Umbilical cord (tissue), 2 donors: ENCODE measurements at places on chromosomes 1 and 21. TPM values are rescaled to one million over a fixed set of nuclear protein-coding genes. Genes with fewer than 3 reads are reported as not detected.

- no peak for DNase-seq
Observed at GRCh38 chr1:117562581-117563491, 43.0 kb upstream of the TENT5C start.

CFHR1 gene
- total RNA-seq: 5.5 TPM

GRCh38 chr1:179089827-179090482 lies 8.1 kb downstream of the TOR3A start:
- DNase-seq: no peak

- peak; percentile 91 for DNase-seq
Observed at GRCh38 chr1:20223551-20224419, 37.5 kb upstream of the PLA2G2C start.

GRCh38 chr1:208520438-208521099 lies 276.4 kb upstream of the PLXNA2 start:
- DNase-seq: no peak

- no peak for DNase-seq
Observed at GRCh38 chr1:27690183-27690582, 18.2 kb upstream of the IFI6 start.

SPRR2F gene
- not detected for total RNA-seq

KCNJ9 gene
- total RNA-seq: not detected

DNA sequence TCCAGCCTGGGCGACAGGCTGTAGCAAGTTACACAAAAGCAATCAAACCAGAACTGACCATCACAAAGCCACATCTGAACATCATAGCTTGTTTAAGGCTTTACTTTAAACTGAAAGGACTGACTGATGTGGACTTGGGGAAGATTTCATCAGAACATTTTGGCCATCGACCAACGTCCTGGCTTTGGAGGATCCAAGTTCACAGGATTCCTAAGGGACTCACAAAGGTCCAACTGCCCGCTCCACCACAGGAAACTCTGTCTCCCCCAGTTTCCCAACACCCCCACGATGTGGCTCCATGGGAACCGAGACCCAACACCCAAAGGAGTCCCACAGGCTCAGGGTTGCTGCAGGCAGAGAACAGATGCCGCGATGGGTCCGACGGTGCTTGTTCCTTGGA lies 9.3 kb downstream of the SSU72 start:
- no peak for DNase-seq

ATP1A4 gene
- 0.96 TPM for total RNA-seq

S100A9 gene
- total RNA-seq: 224 TPM

ZMYND12 gene
- total RNA-seq: not detected

DNA sequence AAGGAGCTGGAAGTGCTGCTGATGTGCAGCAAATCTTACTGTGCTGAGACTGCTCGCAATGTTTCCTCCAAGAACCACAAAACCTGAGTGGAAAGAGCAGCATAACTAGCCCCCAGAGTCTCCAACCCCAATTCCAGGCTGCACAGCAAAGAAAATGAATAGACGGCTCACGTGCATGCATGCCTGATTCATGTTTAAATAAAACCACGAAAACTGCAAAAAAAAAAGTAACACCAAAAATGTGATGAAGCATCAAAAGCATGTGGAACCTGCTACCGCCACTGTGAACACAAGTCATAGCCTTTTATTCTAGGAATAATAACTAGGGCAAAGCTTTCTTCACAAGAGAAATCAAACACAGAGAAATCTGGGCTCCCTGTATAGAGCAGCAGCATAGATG lies 9.6 kb upstream of the TRNP1 start:
- no peak for DNase-seq

TCHHL1 gene
- 6.5 TPM for total RNA-seq

DNA sequence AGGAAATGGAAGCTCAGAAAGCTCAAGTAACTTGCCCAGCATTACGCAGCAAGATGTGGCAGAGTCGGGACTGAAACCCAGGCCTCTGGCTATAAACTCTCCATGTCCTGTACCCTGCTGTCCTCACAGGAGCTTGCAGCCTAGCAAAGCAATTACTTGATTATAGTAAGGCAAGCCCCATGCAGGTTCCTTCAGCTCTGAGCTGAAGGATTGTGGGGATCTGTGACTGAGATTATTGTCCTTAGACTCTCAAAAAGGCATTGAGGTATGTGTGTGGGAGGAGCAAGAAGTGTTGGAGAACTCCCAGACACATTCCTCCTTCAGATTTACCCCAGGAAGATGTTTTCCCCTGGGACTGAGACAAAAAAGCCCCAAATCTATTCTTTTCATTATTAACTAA lies 124.0 kb upstream of the SPATA6 start:
- peak; percentile 61 for DNase-seq

CFAP45 gene
- 13.2 TPM for total RNA-seq

GRCh38 chr21:40759061-40759460 lies 87.9 kb downstream of the DSCAM start:
- no peak for DNase-seq

UMODL1 gene
- total RNA-seq: 0.48 TPM

- DNase-seq: peak; percentile 32
Observed at GRCh38 chr1:85865213-85865612, 157.0 kb upstream of the ZNHIT6 start.

CD5L gene
- total RNA-seq: not detected

- DNase-seq: no peak
Observed at GRCh38 chr1:37609002-37609401, 13.3 kb upstream of the GNL2 start.

- DNase-seq: no peak
Observed at GRCh38 chr1:184743062-184743756, 11.4 kb downstream of the EDEM3 start.

DNA sequence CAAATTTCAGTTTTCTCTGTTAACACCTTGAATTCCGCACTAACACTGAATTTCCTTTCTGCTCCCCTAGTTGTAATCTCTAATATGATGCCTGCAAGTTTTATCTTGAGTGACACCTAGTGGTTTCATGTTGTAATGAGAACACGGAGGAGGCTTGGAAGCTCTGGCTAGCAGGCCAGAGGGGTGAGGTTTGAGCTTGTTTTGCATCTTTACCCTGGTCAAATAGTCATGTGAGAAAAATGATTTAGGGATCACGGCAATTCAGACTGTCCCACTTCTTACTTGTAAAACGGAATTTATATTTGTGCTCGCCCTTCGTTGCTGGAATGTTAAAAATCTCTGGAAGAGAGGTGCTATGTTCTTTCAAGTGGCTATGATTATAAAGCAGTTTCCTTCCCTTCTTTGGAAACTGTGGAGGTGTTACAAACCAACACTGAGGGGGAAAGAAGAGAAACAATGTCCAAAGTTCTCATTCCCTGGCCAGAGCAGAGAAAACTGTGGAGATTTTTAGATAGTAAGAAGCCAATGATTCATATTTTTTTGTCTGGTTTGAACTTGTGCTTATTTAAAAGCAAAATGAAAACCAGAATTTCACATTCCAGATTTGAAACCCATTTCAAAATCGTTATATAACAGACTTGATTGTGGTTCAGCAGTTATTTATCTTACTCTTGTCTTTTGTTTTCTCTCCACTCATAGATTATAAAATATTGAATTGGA lies 5.3 kb upstream of the MROH9 start:
- peak; percentile 60 for DNase-seq

DNA sequence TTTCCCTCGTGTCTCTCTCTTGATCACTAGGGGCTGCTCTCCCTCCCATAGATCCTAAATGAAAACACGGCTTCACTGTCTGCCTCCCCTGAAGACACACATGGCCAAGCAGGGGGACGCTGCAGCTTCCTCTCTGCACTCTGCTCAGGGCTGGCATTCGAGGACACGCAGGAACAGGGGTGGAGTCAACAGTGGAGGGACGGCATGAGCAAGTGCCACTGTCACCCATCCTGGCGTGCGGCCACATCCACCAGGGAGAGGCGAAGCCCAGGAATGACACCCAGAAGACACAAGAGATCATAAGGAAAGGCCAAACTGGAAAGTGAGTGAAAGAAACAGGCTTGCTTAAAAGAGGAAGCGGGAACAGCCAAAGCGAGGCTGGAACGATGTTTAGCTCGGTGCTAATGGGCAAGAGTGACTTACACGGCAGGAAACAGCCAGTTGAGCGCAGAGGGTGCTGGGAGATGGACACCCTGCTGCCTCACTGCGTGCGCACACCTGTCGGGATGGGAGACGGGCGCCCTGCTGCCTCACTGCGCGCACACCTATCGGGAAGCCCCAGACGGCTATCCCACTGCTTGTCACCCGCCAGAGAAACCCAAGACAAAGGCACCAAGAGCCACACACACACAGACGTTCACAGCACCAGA lies 13.6 kb upstream of the C1QTNF12 start:
- no peak for DNase-seq

DNA sequence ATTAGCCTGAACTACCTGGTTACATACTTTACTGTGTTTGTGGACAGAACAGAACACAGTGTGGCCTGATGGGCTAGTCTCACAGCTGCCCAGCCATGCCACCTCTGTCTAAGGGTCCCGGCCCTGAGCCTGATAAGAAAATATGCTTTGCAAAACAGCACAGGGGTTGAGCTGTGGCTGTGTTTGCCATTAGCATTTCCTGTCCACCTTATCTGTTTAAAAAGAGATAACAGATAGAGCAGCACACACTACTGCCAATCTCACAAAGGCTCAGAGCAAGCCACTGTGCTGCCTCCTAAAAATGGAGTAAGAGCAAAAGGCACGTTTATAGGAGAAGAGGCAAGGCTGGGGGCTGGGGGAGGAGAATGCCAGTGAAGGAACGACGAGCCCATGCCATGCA lies 95.0 kb downstream of the SUSD4 start:
- DNase-seq: no peak

DNA sequence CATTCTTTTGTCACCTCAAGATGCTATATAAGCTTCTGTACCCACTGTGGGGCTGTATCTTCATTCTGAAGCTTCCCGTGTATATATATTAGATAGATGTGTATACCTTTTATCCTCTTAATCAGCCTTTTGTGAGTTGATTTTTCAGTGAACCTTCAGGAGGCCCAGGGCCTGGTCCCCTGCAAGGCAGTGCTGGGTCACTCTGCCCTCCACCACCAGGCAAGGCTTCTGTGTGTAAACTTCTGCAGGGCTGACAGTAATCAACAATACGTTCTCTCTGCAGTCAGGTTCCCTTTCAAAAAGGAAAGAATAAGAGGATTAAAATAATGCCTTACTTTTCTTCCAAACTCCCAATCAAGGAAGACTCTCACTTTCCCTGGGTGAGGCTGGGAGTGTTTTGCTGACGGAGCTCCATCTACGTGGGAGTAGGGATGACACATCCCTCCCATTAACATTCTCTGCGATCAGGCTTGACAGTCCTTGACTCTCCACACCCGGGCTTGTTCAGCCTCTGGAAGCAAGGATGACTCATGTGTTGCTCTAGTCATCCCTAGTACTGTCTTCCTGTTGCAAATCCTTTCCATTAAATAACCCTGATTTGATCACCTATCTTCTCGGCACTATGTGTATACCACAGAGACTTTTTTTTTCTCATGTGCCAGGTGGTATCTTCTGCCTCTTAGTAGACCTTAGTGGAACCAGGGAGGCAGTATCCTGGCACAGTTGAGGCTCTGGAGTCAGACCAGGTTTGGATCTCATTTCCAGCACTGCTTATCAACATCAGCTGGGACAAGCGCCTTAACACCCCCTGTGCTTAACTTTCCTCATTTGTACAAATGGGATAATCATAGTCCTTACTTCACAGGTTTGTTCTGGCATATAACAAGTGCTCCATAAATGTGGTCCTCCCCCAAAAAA lies 70.3 kb upstream of the KCNK1 start:
- DNase-seq: peak; percentile 86

DNA sequence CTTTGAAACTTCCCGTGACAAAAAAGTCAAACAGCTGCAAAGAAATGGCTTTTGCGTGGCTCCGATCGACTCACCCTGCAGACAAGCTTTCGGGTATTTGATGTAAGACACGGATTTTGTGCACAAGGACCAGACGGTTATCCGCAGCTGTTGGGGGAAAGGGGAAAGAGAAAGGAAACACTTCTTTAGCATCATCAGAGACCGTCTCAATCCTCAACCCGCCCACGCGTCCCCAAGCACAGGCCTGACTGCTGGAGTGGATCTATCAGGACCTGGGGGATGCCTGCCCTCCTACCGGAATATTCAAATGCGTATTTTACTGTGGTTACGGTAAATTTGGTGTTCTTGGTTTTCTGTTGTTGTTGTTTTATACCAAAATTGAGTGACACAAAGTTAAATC lies 11.2 kb downstream of the WRAP73 start:
- DNase-seq: no peak

KRTAP19-1 gene
- not detected for total RNA-seq

APCS gene
- 3.9 TPM for total RNA-seq

DNA sequence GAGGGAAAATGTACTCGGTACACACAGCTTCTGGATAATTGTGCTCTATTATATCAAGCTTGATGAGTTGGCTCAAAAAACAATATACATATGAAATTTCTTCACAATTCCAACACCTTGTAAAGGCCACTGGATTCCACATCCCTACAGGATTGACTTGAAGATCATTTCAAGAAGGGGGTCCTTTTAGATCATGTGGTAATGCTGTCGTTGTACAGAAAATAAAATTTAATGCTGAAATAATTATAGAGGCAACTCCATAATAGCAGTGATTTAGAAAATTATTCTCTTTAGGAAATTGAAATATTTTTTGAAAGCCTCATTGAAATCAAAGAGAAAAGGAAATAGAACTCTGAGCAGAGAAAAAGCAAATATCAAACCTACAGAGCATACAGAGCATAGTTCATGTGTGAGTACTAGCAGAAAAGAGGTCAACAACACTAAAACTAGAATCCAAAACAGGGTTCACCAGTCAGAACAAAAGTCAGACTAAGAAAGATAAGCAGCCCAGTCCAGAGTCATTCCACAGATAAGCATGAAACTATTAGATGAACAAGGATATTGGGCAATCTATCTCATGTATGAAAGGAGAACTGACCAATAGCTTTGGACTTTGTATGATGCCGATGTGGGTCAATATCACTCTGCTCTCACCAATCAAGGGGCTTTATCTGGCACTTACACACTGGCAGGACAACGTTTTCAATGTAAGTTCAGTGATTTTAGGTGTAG lies 79.5 kb upstream of the PALMD start:
- no peak for DNase-seq

HCN3 gene
- 5.1 TPM for total RNA-seq

GRCh38 chr1:182889997-182890396 lies 50.9 kb downstream of the DHX9 start:
- no peak for DNase-seq

DNA sequence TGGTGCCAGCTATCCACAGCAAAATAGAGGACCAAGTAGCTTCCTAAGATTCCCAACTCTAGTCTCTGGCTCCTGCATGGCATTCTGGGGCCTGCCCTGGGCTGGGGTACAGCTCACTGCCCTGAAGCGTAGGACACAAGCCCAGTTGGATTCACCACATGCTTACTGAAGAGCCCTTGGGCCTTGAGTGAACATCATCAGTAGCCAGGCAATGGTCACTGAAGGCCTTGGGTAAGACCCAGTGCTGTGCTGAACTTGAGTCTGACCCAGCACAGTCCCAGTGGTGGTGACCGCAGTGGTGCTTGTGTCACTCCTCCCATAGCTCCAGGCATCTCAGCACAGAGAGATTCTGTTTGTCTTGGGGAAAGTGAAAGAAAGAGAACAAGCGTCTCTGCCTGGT lies 7.7 kb upstream of the LCE3A start:
- DNase-seq: no peak
